ENCODE measurements at places on chromosomes 5 and 9.

DNA sequence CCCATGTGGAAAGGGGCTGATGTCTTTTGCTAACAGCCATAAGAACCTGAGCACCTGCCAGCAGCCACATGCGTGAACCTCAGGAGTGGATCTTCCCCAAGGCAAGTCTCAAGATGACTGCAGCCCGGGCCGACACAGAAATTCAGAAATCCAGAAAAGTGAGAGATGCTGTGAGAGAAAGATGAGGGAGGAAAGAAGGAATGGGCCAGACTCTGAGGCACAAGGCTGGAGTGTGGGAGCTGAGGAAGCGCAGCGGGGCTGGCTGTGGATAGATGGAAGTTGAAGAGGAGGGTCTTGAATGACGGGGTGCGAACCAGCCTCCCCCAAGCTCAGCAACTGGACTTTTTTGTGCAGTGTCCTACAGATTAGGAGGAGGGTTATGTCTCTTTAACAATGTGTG is 337.8 kb downstream of the GADD45G start:
- no peak for DNase-seq

DNA sequence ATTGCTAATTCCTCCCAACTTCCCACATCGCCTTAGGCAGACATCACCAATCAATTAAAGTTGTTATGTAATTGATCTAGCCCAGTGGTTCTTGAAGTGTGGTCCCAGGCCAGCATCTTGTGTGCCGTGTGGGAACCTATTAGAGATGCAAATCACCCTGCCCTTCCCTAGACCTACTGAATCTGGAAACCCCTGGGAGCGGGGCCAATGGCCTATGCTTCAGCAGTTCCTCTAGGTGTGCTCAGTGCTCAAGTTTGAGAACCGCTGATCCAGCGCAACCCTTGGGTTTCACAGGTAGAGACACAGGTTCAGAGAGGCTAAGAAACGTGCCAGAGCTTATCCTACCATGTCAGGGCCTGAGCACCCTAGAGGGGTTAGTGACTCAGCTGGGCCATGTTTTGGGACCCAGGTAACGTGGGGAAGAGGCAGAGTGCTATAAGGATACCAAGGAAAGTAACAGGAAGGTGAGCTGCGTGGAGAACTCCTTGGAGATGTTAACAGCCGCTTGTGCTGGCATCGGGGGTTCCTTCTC is 4.4 kb downstream of the SLC34A1 start:
- no peak for DNase-seq

DNA sequence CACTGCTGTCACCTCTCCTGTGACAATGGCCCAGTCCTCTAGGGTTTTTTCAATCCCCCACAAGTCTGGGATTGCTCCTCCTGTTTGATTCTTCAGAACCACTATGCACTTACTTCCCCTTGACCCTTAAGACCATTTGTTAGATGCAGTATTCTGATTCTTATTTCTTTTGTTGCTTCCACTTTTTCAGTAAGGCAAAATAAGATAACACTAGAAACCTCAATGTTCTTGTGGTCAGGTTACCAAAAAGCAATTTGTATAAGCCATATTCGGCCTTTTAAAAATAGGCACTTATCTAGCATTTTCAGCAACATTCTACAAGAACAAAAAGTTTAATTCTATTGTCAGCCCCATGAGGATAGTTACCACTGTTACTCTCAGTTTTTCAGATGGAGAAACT is 220.0 kb downstream of the KDM4C start:
- no peak for DNase-seq

DNA sequence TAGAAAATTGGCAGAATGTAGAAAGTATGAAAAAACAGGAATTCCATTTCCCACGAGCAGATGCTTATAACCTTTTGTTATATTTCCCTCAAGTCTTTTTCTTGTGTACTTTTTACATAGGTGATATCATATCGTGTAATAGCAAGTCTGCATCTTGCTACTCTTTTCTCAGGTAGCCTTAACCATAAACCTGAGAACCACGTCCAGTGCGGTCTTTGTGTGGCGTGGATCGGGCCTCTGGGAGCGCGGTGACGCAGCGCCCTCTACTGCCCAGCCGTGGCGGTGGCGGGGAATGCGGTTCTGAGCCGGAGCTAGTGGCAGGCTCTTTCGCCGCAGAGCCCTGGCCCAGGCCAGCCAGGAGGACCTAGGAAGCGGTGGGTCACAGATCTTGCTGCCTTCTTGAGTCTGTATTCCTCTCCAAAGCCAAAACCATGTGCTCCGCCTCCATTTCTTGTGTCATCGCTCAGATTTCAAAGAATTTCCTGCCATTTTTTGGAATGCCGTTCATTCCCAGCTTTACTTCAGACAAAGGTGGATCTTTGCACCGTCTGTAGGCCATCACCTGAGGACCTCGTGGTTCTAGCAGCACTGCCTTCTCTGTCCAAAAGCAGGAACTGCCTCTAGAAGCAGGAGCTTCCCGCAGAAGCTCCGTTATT is 71.9 kb downstream of the MVB12B start:
- DNase-seq = peak; percentile 61

GRCh38 chr9:134500931-134501760 is 140.5 kb upstream of the COL5A1 start:
- no peak for DNase-seq

DNA sequence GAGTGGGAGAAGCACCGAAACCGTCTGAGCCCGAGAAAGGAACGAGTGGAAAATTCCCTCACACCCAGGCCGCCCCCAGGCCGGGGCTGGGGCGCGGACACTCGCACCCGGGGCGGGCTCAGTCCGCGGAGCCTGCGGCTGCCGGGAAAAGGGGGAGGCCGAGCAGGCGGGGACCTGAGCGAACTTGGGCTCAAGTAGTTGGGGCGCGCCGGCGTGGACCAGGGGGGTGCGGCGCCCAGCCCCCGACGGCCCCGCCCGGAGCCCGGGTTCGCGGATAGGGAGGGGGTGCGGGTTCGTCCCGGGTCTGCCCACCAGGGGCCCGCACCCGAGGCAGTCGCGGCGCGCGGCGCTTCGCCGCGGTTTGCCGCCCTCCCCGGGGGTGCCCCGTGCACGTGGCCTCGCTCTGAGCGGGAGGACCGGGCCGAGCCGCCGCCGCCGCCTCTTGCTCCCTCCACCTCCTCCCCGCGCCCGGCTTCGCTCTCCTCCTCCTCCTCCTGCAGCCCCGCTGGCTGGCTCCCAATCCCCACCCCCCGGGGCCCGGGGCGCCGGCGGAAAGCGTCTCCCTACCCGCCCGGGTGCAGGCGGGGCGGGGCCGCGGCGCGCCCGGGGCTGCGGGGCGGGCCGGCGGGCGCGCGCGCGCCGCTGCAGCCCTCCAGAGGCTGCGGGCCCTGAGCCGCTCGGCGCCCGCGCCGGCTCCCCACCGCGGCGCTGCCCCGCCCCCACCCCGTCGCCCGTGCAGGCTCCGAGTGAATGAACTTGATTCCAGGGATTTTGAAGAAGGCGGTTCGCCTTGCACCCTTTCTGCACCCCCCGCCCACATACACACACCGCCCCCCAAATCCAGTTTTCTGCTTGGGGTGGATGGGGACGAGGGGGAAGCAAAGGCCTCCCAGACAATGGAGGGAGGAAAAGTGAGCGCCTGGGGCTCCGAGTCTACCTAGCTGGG is 1.3 kb upstream of the NFIB start:
- no peak for DNase-seq

DNA sequence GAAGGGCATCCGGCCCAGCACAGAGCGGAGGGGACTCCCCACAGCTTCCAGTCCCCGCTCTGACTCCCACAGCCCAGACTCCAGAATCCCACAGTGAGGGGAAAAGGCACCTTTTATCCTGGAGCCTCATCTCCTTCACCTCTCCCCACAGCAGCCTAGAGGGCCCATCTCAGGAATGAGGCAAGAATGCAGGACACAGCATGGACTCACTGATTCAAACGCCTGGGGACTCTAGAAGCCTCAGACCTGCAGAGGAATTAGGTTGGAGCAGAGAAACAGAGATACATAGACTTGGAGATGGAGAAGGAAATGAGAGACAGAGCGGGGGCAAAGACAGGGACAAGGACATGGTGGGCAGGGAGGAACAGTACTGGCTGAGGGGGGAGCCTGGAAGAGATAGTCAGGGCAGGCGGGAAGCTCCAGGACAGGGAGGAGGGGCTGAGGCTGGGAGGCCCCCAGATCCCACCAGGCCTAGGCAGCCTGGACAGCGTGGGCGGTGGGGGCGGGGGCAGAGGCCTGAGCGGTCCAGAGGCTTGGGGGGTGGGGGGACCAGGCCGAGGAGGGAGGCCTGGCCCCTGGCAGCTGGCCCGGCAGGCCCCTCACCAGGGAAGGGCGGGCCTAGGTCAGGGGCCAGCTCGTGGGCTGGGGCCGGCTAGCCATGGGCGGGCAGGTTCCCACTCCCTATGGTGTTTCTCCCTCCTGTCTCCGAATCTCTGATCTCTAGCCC is 15.8 kb downstream of the CNTFR start:
- no peak for DNase-seq
